ENCODE measurements at places on chromosomes 7 and 10. TPM values are rescaled to one million over a fixed set of nuclear protein-coding genes. Genes with fewer than 3 reads are reported as not detected.

GRCh38 chr7:53900856-53901528, 641.2 kb upstream of the VSTM2A start:
- no peak for DNase-seq

DNA sequence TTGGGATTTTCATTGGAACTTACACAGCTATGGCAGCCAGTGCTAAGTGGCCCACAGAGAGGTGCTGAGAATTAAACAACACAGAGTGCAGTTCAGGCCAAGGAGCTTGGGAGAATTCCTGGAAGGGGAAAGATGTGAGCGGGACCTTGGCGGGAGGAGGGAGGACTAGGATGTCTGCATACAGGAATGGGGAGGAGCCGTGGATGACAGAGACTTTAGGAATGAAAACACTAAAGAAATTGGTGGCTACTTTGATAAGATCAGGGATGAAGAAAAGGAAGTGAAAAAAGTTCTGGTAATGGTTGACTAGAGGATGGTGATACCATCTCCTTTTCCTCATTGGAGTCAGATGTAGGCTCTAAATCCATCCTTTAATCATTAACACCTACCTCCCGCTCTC, 234.2 kb upstream of the FZD8 start:
- no peak for DNase-seq

The NPSR1 gene
- polyA plus RNA-seq: 0.38 TPM

GRCh38 chr10:86849181-86849894, 92.9 kb downstream of the BMPR1A start:
- no peak for DNase-seq

DNA sequence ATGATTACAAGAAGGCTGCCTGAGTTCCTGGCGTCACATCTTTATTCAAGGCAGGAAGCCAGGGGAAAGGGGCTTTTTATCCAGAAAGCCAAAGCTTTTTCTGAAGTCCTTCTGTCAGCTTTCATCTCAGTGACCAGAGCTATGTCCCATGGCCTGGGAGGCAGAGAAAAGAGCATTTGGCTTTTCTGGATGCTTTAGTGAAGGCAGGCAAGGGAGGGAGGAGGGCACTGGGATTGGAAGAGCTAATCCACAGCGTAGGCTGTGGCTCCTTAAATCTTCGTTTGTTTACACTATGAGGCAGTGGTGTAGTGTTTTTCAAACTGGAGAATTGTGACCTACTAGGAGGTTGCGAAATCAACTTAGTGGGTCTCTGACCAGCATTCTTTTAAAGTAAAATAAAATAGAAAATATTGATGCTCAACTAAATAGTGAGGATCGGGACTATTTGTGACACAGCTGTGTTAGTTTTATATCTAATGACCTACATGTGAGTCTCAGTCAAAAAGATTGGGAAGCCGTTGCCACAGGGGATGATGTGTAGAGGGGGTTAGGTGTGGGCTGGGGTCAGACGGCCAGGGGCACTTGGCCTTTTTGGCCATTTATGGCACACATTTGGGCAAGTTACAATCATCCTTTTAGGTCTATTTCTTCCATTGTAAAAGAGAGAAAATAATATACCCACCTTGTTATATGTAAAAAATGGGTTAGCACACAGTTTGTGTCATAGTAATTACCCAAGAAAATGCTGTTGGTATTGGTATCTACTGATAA, 14.1 kb downstream of the CRYGN start:
- no peak for DNase-seq

DNA sequence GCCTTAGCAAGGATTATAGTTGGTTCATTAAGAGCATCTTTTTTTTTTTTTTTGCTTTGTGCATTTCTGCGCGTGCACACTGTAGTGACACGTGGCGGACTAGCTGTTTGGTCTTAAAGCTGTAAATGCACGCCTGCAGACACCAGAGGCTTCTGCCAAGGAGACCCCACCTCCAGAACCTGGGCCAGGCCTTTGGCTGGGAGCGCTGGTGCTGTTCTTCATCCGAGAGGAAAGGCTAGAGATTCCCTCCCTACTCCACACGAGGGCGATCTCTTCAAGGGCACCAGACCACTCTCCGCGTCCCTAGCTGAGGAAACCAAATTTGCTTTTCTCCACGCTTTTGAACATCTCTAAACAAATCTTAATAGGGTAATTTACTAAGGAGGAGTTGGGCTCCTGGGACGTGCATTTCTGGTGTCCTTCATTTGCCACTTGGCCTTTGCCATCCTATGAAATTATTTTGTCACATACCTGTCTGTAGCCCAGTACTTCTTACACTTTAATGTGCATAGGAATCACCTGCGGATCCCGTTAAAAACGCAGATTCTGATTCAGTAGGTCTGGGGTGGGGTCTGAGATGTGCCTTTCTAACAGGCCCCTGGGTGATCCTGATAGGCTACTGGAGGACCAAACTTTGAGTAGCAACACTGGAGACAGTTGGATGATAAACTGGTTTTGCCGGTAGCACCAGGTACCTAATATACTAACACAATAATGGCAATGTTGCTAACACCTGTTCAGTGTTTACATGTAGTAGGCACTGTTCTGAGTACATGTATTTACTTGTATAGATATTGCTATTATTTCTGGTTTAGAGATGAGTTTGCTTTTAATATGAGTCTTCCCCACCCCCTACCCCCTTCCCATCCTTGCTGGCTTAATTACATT, 1.3 kb upstream of the SLC26A5 start:
- no peak for DNase-seq

DNA sequence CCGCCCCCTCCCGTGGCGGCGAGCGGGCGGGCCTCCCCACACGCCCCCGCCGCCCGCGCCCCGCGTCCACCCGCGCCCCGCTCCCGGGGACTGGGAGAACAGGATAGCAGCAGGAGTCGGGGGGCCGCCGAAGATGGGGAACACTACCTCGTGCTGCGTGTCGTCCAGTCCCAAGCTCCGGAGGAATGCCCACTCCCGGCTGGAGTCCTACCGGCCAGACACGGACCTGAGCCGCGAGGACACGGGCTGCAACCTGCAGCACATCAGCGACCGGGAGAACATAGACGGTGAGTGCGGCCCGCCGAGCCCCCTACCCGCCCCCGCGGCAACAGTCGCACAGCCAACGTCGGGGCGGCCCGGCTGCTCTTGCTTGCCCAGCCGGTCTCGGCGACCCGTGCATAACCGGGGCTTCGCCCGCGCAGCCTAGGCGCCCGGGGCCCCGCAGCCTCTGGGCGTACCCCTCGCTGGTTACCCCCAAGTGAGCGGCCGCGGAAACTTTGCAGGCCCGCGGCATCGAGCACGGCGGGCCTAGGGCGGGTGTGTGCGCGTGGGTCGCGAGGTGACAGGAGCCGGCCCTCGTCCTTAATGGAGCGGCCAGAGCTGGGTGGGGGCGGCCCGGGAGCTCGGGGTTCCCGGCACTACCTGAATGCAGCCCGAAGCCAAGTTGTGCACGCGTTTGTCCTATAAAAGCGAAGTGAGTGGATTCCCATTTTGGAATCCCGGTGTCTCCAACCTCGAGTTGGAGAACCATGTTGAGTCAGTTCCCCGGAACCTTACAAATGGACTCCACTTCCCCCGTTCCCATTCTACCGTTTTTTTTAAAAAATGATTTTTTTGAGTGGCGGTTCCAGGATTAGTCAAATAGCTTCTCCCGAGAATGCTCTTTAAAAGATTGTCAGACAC, 863 bp downstream of the CCNY start:
- DNase-seq: no peak

GRCh38 chr10:96995851-96996250, 163.8 kb downstream of the LCOR start:
- no peak for DNase-seq

- DNase-seq: no peak
These were observed 898.6 kb downstream of the LRMDA start for GRCh38 chr10:76329891-76330575.

DNA sequence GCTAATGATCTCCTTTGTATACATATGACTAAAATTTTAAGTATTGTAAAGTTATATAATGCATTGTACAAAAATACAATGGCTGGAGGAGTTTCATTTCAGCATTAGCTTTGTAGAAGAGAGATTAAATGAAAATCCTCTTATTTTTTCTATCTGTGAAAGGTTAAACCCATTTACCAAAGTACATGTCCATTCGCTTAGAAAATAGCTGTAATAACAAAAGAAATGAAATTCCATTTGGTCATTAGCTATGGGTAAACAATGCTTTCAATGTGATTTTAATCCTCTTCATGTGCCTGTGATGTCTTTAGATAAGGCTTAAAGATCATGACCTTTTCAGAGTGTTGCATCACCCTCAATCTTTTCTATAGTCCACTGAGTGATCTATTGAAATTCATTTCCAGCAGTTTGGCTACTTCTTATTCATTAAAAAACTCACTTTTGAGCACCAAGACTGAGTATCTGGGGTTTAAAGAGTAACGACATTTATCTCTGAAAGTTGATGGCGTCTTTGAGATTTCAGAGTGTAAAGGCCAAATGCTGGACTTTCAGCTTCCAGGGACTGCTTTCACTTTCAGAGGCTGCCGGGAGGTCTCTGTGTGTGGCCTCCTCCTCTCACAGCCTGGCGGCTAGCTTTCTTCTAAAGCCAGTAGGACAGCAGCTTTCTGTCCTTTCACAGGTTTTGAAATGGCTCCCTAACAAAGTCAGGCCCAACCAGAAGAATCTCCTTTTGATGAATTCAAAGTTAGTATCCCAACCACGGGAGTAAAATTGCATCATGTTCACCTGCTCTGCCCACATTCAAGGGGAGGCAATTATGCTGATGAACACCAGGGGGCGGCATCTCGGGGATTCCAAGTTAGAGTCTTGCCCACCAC, 701.4 kb upstream of the COBL start:
- no peak for DNase-seq
